ENCODE measurements at places on chromosomes 11 and 22.
A peak's percentile ranks its signal among the peaks of the same experiment; 100 is the strongest.

DNA sequence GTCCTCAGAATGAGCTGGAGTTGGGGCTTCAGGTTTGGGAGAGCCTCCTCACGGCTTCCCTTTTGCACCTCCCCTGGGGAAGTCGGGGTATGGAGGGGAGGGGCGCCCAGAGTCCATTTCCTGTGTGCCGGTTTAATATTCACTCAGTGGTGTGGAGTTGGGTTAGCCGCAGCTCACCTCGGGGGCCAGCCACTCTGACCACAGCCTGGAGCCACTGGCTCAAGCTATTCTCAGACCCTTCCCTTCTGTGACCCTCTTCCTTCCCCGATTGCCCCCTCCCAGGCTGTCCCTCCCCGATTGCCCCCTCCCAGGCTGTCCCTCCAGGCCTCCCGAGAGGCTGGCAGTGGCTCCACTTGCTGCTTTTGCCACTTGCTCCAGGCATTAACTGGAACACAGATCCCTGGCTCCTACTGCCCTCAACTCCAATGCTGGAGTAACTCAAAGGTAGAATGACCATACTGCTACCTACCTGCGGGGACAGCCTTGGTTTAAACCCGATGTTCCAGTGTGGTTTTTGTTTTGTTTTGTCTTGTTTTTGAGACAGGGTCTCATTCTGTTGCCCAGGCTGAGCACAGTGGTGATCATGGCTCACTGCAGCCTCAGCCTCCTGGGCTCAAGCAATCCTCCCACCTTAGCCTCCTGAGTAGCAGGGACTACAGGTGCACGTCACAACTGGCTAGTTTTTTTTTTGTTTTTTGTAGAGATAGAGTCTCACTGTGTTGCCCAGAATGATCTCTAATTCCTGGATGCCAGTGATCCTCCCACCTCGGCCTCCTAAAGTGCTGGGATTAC lies 29.3 kb downstream of the RPUSD4 start:
- no peak for DNase-seq

DNA sequence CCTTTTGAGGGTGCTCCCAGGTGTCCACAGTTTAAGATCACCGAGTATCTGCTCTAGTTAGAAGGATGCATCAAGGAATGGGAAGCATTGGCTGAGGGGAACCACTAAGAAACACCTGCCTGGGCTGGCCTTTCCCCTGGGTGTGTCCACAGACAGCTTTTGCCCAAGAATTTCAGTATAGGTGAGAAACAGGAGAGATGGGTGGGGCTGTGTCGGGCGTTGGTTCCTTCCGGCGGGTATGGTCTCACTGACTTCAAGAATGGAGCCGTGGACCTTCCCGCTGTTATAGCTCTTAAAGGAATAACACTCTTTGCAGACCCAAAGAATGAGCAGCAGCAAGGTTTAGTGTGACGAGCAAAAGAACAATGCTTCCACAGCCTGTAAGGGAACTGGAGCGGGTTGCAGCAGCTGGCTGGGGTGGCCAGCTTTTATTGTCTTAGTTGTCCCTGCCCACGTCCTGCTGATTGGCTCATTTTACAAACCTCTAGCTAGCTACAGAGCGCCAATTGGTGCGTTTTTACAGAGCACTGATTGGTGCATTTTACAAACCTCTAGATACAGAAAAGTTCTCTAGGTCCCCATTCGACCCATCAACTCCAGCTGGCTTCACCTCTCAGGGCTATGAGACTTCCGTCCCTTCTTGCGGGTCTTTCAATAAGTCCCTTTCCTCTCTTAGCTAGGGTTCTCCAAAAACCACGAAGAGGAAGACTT lies 2.4 kb downstream of the FADS1 start:
- no peak for DNase-seq

DNA sequence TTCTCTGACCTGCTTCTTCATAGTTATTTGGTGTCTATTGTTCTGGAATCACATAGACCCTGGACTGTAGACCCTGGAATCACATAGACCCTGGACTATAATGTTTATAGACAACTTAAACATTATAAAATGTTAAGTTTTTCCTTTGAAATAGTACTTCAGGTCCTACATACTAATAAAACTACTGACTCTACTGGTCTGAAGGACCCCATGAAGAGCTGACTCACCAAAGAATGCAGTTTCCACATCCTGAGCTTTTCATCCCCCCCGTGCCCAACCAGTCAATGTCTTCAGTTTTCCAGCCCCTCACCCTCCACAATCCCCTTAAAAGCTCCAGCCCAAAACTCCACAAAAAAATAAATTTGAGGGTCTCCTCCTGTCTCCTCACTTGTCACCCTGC lies 6.6 kb upstream of the PLEKHA7 start:
- no peak for DNase-seq

DNA sequence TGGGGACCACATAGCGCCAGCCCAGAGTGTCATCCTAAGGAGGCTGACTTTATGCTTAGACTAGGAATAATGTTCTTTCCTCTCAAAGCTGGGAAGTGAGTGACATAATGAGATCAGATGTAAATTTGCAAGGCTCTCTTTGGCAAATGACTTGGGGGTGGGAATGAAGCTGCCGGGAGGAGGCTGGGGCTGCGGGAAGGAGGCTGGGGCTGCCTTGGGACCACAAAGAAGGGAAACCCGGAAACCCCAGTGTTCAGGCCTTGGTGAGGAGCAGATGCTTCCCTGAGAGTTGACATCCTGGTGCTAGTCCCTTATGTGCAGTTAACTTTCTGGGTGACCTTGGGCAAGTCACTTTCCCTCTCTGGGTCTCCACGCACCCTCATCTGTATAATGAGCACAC lies 182.0 kb downstream of the CHST1 start:
- no peak for DNase-seq

DNA sequence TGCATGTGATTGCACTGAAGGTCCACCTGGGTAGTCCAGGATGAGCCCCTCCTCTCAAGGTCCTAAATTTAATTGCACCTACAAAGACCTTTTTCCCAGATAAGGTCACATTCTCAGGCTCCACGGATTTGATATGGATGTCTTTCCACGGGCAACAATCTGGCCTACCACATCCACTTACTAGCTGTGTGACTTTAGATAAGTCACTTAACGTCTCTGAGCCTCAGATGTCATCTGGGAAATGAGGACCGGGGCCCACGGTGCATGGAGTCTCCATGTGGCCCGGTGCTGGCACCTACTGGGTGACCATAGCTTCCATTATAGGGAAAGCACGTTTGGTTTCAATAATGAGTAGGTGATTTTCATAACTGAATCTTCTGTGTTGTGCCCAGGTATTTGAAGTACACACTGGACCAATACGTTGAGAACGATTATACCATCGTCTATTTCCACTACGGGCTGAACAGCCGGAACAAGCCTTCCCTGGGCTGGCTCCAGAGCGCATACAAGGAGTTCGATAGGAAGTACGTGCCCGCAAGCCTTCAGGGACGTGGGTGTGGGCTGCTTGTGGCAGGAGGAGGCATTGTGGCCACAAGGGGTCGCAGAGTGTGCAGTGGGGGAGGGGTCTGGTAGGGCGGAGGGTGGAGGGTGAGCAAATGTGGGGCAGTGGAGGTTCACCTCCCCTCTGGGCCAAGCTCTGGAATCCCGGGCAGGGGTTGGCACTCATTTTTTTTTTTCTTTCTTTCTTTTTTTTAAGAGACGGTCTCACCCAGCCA lies 55.7 kb downstream of the ARHGAP8 start:
- DNase-seq = peak; percentile 9

DNA sequence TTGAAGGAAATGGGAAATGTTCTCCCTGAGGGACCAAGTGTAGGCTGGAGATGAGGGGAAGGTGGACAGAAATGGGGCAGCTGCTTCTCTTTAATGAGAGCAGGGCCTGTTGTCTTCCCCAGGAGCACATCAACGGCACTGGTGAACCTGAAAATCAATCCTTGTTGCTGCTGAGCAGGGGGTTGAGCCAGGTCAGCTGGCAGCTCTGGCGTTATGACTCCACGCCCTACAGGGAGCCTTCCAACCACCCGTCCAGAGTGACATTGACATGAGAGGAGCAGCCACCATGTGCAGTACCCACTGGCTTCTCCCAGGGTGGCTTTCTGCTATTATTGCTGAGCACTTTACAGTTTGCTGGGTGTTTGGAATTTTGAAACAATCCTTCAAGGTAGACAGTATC lies 116.9 kb upstream of the LDLRAD3 start:
- DNase-seq = no peak

DNA sequence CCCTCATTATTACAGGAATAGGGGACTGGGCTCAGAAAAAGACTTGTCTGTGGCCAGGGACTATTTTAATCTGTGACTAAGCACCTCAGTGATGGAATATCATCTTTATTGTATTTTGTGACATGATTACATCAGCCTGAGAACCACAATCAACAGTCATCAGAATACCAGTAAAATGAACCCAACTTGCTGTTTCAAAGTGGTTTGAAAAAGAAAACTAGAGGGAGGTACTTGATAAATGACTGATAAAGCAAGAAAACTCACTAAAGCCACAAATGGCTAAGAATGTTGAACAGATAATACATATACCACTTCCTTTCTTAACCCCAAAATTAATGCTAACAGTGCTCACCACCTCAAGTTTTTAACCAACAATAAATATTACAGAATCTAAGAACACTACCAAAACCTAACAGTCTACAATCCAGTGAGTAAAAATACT lies 155.7 kb downstream of the ATG16L2 start:
- no peak for DNase-seq

GRCh38 chr22:39723463-39723862 lies 152.9 kb downstream of the CACNA1I start:
- DNase-seq = no peak

- no peak for DNase-seq
Observed at GRCh38 chr11:115193914-115194801, 310.1 kb downstream of the CADM1 start.

DNA sequence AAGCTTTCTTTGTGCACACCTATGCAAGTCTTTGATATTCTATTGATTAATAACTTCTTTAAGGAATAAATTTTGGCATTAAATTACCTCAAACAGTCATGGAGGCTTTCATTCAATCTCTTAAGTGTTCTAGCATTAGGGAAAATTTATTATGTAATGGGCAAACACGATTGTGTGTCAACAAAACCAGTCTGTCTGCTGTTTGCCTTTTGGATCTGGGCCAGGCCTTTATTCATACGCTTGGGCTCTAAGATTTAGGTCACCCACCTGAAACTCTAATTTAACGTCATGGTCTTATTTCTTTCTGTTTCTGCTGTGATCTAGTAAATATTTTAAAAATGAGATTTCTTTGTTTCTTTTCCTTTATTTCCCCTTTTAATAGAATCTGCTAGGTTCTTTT lies 1270.6 kb downstream of the LRRC4C start:
- no peak for DNase-seq

- DNase-seq = no peak
Observed at GRCh38 chr11:111107501-111107900, 138.0 kb upstream of the POU2AF2 start.

DNA sequence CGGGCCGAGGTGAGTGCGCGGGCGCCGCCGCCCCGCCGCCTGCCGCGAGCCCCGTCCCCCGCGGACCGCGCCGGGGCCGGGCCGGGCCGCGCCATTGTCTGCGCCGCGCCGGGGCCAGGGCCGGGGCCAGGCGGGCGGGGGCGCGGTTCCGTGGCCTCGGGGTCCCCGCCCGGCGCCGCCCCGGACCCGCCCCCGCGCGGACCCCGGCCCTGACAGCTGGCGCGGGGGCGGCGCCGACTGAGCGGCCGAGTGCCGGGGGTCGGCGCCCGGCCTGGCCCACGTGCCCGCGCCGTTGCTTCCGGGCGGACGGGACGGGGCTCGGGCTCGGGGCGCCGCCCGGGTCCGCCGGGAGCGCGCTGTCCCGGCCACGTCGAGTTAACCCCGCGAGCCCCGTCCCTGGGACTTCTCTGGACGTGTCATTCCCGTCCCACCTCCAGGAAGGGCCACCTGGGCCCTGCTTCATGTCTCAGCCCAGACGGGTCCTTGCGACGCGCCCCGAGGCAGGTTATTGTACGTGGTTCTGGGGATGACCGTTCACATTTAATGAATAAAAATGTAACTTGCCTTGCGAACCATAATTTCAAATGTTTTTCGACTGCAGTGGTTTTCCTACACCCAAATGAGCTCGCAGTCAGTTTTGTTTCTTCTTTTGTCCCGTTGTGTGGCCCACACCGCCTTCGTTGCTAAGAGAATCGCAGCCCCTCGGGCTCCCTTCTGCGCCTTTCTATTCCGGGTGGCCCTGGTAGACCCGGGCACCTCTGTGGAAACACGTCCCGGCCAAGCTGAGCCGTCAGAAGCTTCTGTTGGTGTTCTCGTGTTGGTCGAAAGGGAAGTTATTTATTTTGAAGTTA lies 562 bp downstream of the ZBED4 start:
- peak; percentile 41 for DNase-seq

DNA sequence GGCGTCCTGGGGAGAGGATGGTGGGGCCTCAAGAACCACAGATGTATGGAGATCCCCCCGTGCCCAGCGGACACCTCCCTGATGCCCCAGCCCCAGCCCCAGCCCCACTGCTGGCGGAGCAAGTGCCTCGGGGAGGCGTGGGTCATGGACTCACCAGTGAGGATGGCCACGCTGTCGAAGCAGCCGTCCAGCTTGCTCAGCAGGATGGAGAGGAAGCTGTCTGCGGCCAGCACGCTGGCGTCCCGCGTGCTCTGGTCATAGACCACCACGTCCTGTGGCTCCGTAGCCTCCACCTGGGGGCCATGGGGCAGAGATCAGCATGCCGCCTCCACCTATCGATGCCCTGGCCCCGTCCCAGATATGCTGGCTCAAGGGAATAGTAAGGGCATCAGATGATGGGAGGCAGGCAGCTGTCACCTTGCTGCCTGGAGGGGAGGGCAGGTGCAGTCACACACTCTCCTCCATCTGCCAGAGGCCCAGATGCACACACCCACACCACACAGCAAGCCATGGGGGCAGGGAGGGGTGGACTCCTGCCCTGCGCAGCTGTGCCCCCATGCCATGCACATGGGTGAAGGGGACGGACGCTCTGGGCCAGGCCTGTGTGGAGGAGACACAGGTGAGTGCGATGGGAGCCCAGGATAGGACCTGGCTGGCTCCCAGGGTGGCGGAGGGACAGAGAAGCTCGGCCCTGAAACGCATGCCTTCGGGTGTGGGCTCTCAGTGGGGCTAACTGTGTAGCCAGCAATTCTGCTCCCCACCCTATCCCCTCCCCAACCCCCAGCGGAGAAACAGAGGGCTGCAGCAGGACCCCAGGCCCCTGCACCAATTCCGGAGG lies 8.2 kb downstream of the DUSP8 start:
- DNase-seq = no peak

GRCh38 chr11:61962213-61963015 lies 5.0 kb downstream of the FTH1 start:
- DNase-seq = no peak

Data from stimulated activated CD4-positive, alpha-beta T cell treated with anti-CD3 and anti-CD28 coated beads, Interleukin-2, amount 100 ng/mL, for 24 hours (primary cell).